ENCODE measurements at places on chromosomes 12 and 14.
A peak's percentile ranks its signal among the peaks of the same experiment; 100 is the strongest.

DNA sequence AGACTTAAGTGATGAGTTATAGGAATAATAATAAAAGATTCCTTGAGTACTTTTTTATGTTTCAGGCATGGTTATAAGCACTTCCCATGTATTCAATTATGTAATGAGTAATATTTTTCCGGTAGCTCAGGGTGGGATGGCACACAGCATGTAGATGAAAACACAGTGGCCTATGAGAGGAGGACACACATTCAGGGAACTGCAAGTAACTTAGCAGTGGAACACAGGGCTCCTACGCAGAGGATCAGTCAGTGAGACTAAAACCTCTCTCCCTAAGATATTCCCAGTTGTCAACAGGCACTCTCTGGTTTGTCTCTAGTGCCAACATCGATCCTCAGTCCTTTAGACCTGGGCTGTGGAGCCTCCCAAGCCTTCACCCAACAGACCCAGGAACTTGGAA is 219.4 kb downstream of the DIO2 start:
- no peak for DNase-seq
- H3K4me3 ChIP-seq: no peak overlapping the region
- no peaks in the 10 kb centered on the region for H3K4me1 ChIP-seq
- H3K27ac ChIP-seq: no peak overlapping the region
- H3K27me3 ChIP-seq: no peaks in the 10 kb centered on the region

- H3K4me3 ChIP-seq: no peak overlapping the region
- H3K27me3 ChIP-seq: peaks cover 29% of the 10 kb centered on the region
- no peak for DNase-seq
- no peak overlapping the region for H3K27ac ChIP-seq
- H3K4me1 ChIP-seq: no peaks in the 10 kb centered on the region
These were observed 53.4 kb upstream of the DLK1 start for GRCh38 chr14:100673085-100673806.

DNA sequence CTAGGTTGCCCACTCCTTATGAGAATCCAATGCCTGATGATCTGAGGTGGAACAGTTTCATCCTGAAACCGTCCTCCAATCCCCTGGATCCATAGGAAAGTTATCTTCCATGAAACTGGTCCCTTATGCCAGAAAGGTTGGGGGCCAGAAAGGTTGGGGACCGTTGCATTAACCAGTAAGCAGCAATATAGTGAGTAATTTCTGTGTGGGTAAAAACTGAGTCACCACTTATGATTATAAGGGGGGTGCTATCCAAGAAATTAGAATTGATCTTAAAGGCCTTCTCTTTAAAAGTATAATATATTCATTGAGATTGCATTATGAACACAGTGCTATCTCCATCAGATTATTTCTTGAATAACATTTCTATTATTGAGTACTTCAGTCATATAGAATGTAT is 97.2 kb downstream of the PCNX1 start:
- no peak overlapping the region for H3K27ac ChIP-seq
- DNase-seq: no peak
- peaks cover 28% of the 10 kb centered on the region for H3K4me1 ChIP-seq
- no peak overlapping the region for H3K4me3 ChIP-seq

DNA sequence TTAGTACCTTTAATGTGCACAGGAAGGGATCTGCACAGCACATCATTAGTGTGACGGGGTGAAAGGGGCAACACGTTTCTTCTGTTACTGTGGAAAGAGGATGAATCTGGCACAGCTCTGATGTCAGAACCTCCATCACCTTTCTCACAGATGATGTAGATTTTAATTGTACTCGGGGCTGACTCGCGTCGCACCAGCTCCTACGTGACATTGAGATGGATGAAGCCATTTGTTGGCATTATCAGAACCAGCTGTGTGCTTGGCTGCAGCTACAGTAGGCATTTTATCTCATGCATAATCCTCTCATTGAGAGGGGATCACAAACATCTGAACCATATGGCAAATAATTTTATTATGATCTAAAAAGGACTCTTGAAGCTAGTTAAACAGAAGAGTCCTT is 173.6 kb downstream of the PDZRN4 start:
- no peak overlapping the region for H3K27ac ChIP-seq
- no peak for DNase-seq
- H3K4me3 ChIP-seq: no peak overlapping the region

GRCh38 chr12:662566-663292 is 516 bp downstream of the NINJ2 start:
- H3K36me3 ChIP-seq: peaks cover 1% of the 10 kb centered on the region
- H3K27ac ChIP-seq: peak overlapping the region; percentile 78
- no peak for DNase-seq
- peaks cover 56% of the 10 kb centered on the region for H3K4me1 ChIP-seq
- no peaks in the 10 kb centered on the region for H3K27me3 ChIP-seq

- H3K36me3 ChIP-seq: peaks cover 2% of the 10 kb centered on the region
- peaks cover 25% of the 10 kb centered on the region for H3K4me1 ChIP-seq
- H3K27ac ChIP-seq: peak overlapping the region; percentile 95
- peaks cover 5% of the 10 kb centered on the region for H3K27me3 ChIP-seq
- no peak for DNase-seq
These were observed 530 bp downstream of the ARL1 start for GRCh38 chr12:101407049-101407435.

GRCh38 chr14:83764656-83765599 is 1765.0 kb upstream of the FLRT2 start:
- no peaks in the 10 kb centered on the region for H3K27me3 ChIP-seq
- no peaks in the 10 kb centered on the region for H3K36me3 ChIP-seq
- no peak overlapping the region for H3K27ac ChIP-seq

DNA sequence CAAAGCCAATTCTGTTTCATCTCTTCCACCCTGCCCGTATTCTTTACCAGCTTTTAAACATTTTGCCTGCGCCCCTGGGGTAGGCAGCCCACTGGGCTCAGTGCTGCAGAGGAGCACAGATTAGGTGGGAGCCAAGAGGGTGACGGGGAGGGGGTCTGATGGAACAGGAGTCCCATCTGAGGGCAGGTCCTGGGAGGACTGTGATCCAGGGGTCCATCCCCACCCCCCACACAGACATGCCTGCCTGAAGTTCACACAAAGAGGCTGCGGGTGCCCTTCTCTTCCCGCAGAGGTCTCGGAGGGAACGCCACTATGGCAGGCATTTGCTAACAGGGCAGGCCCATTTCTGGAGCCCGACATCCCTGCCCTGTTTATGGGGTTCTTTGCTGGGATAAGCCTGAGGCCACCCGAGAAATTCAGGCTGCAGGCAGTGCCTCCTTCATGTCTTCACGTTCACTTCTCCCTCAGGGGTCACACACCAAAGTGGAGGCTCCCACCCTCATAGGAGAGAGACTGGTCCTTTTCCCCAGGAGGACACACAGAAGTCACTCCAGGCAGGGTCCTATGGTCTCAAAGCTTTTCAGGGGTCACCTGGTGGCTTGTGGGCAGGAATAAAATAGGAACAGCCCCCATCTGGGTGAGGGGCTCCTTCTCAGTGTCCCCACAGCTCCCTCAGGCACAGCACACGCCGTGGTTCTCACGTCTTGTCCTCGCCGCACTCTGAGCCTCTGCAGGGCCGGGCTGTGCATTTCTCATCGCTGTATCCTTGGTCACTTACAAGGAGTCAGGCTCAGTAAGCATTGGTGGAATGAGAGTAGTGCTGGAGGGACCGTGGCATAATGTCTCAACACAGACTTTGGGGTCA is 12.9 kb downstream of the VASH1 start:
- H3K4me1 ChIP-seq: peaks cover 15% of the 10 kb centered on the region
- no peak overlapping the region for H3K4me3 ChIP-seq
- no peaks in the 10 kb centered on the region for H3K36me3 ChIP-seq
- H3K27ac ChIP-seq: no peak overlapping the region

- no peaks in the 10 kb centered on the region for H3K36me3 ChIP-seq
- H3K4me3 ChIP-seq: no peak overlapping the region
- peaks cover 63% of the 10 kb centered on the region for H3K27me3 ChIP-seq
- peaks cover 8% of the 10 kb centered on the region for H3K4me1 ChIP-seq
These were observed 15.6 kb downstream of the OTX2 start for GRCh38 chr14:56794557-56795283.

- DNase-seq: no peak
- no peaks in the 10 kb centered on the region for H3K36me3 ChIP-seq
- H3K4me3 ChIP-seq: no peak overlapping the region
- no peaks in the 10 kb centered on the region for H3K4me1 ChIP-seq
- H3K27ac ChIP-seq: no peak overlapping the region
These were observed 143.7 kb downstream of the PIWIL1 start for GRCh38 chr12:130481392-130481879.

GRCh38 chr12:14952299-14952921 is 9.0 kb downstream of the ARHGDIB start:
- H3K4me1 ChIP-seq: peaks cover 90% of the 10 kb centered on the region
- H3K4me3 ChIP-seq: peak overlapping the region; percentile 81
- H3K27me3 ChIP-seq: no peaks in the 10 kb centered on the region
- H3K36me3 ChIP-seq: peaks cover 39% of the 10 kb centered on the region
- peak; percentile 56 for DNase-seq
- peak overlapping the region; percentile 99 for H3K27ac ChIP-seq

- no peak for DNase-seq
- H3K4me1 ChIP-seq: no peaks in the 10 kb centered on the region
- H3K36me3 ChIP-seq: no peaks in the 10 kb centered on the region
- no peaks in the 10 kb centered on the region for H3K27me3 ChIP-seq
- H3K4me3 ChIP-seq: no peak overlapping the region
These were observed 240.3 kb upstream of the PDZRN4 start for GRCh38 chr12:40947797-40948196.

DNA sequence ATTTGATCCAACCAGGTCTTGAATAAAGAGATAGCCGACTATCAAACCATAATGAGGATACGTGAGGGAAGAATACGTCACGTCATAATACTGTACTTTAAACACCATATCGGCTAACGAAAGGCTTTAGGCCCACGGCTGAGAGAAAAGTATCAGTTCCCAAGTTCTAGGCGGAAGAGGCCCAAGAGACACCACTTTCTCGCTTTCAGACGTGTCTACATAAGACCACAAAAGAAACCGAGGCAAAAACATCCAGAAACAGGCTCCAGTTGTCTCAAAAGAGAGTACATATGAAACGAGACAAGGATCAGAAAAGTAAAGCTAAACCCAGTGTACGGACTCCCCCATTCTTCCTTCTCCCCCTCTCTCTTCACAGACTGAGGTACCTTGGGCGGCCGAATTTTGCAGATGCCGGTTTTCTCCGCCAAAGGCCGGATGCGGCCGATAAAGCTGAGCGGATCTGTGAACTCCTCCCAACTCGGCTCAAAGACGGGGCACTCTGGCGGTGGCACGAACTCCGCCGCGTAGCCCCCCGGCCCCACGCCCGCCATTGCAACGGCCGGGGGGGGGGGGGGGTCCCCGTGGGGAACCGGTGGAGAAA is 479 bp downstream of the KDM5A start:
- H3K36me3 ChIP-seq: peaks cover 33% of the 10 kb centered on the region
- peaks cover 34% of the 10 kb centered on the region for H3K4me1 ChIP-seq
- H3K4me3 ChIP-seq: peak overlapping the region; percentile 94
- H3K27me3 ChIP-seq: no peaks in the 10 kb centered on the region
- DNase-seq: peak; percentile 48

DNA sequence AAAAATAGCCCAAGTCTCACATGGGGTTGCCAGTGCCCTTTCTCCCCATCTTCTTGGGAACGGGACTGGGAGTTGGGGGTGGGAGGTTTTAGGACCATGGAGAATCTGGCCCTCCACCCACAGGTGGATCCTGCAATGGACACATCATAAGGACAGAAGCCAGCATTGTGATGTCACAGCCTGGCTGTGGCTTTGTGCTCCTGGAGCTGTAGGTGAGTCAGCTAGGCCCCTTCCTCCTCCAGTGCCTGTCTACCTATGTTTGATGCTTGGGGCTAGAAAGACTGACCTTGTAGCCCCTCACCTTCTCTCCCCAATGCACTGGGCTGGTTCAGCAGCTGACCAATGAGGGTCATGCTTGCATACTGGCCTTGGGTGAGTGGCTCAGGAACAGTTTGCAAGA is at the start of gene CCDC197:
TSS of gene CCDC197 (plus strand) at position 220 of the 400 bp plus-strand sequence. CDS start 831 bp downstream, outside the sequence.
- peaks cover 47% of the 10 kb centered on the region for H3K4me1 ChIP-seq
- DNase-seq: no peak
- peak within 1 kb of the TSS; percentile 25 for H3K27ac ChIP-seq
- H3K27me3 ChIP-seq: peaks cover 4% of the 10 kb centered on the region
- no peak within 1 kb of the TSS for H3K4me3 ChIP-seq

DNA sequence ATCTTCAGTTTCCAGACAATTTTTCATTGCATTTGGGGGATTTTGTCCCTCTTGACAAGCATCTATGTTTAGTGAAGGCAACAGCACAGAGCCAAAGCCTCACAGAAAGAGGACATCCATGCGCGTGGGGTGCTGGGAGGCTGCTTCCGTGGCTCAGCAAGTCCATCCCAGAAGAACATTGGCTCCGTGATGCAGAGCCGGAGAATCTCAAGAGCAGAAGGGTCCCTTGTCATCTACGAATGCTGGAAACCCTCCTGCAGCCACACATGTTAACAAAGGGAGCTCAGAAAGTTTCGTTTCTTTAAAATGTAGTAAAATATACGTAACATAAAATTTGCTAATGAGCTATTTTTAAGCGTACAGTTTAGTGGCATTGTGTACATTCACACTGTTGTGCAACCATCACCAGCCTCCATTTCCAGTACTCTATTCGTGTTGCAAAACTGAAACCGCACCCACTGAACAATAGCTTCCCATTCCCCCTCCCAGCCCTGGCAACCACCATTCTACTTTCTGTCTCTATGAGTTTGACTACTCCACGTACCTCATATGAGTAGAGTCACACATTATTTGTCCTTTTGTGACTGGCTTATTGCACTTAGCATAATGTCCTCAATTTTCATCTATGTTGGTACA is 185.9 kb downstream of the TTC7B start:
- H3K4me3 ChIP-seq: no peak overlapping the region
- no peaks in the 10 kb centered on the region for H3K4me1 ChIP-seq
- peaks cover 2% of the 10 kb centered on the region for H3K27me3 ChIP-seq
- H3K36me3 ChIP-seq: no peaks in the 10 kb centered on the region

DNA sequence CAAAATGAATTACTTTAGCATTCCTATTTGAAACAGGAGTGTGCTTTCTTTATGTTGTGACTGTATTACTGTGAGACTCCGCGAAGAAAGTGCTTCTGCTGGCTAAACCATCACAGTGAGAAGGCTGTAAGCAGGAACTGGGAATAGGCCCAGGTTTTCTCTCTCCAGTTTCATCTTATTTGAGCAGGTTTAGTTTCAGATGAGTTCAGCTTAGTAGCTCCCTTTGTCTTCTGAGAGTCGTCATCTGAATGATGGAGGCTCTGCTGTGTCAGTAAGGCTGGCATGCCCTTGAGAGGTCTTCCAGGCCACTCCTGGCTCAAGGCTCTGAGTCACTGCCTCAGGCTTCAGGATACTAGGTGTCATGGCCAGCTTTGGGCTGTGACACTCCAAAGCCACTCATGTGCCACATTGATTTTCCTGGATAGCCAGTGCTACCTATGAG is 205.6 kb upstream of the RGS6 start:
- H3K36me3 ChIP-seq: peaks cover 38% of the 10 kb centered on the region
- no peak for DNase-seq
- H3K27ac ChIP-seq: peak overlapping the region; percentile 10
- H3K27me3 ChIP-seq: no peaks in the 10 kb centered on the region

- no peak overlapping the region for H3K27ac ChIP-seq
- H3K4me1 ChIP-seq: no peaks in the 10 kb centered on the region
- H3K4me3 ChIP-seq: no peak overlapping the region
- no peaks in the 10 kb centered on the region for H3K27me3 ChIP-seq
- no peak for DNase-seq
These were observed 27.6 kb downstream of the LRCOL1 start for GRCh38 chr12:132582582-132583410.

- no peak overlapping the region for H3K27ac ChIP-seq
- no peaks in the 10 kb centered on the region for H3K27me3 ChIP-seq
- no peak overlapping the region for H3K4me3 ChIP-seq
- H3K36me3 ChIP-seq: peaks cover 34% of the 10 kb centered on the region
These were observed 84.5 kb upstream of the POC1B start for GRCh38 chr12:89610366-89610765.

Measured in activated T-helper 1 cell treated with anti-CD3 and anti-CD28 coated beads, Interleukin-12 subunit alpha, Interleukin-12 subunit beta, Interleukin-2, Interleukin-4 antibody, amounts not matched to agents 30 ng/mL and 10 ng/mL and 1 ng/mL, durations not matched to agents 14 hours and 24 hours and 36 hours (primary cell).